Activated naive CD4-positive, alpha-beta T cell treated with anti-CD3 and anti-CD28 coated beads for 36 hours (primary cell): ENCODE measurements at places on chromosomes 12 and 14. TPM values are rescaled to one million over a fixed set of nuclear protein-coding genes. Genes with fewer than 3 reads are reported as not detected.

DNA sequence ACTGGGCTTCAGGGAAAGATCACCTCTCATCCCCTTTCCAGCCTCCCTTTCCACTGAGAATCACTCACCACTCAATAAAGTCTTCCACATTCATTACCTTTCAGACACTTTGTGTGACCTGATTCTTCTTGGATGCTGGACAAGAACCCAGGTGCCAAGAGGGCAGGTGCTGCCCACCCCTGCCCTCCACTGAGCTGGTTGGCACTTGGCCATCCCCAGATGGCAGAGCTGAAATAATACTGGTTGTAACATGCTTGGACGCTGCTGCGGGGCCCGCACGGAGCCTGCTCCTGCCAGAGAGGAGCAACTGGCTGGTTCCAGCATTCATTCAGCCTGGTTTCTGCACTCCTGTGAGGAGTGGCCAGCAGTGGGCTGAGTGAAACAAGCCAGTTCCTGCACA lies 386.7 kb upstream of the CCDC196 start:
- H3K27ac ChIP-seq: no peak overlapping the region
- H3K27me3 ChIP-seq: no peaks in the 10 kb centered on the region
- DNase-seq: no peak
- H3K4me1 ChIP-seq: no peaks in the 10 kb centered on the region
- no peak overlapping the region for H3K4me3 ChIP-seq

GRCh38 chr14:39036760-39037159 lies 66.3 kb downstream of the SEC23A start:
- peaks cover 20% of the 10 kb centered on the region for H3K36me3 ChIP-seq
- peaks cover 3% of the 10 kb centered on the region for H3K4me1 ChIP-seq
- no peak overlapping the region for H3K4me3 ChIP-seq
- no peak overlapping the region for H3K27ac ChIP-seq
- no peak for DNase-seq
- no peaks in the 10 kb centered on the region for H3K27me3 ChIP-seq

DNA sequence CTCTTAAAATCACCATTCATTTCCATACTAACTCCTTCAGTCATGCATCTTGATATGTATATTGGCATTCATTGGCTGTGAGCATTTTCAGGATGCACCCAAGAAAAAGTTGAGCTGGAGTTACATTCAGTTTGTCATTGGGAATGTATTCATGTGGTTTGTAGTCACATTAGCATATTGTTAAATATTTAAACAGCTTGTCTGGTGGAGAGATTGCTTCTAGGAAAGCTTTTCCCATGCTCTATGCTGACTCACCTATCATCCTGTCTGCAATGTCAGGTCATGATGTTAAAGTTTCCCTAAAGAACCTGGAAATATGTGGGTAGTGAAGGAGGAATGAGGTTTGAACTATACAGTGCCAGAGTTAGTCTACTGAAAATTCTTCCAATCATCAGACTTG lies 583.6 kb downstream of the GALC start:
- no peaks in the 10 kb centered on the region for H3K36me3 ChIP-seq
- H3K27ac ChIP-seq: no peak overlapping the region
- no peaks in the 10 kb centered on the region for H3K4me1 ChIP-seq

GRCh38 chr12:110379197-110379596 lies 24.3 kb downstream of the ANAPC7 start:
- H3K4me1 ChIP-seq: no peaks in the 10 kb centered on the region
- H3K27ac ChIP-seq: no peak overlapping the region
- H3K27me3 ChIP-seq: no peaks in the 10 kb centered on the region
- no peak for DNase-seq

DNA sequence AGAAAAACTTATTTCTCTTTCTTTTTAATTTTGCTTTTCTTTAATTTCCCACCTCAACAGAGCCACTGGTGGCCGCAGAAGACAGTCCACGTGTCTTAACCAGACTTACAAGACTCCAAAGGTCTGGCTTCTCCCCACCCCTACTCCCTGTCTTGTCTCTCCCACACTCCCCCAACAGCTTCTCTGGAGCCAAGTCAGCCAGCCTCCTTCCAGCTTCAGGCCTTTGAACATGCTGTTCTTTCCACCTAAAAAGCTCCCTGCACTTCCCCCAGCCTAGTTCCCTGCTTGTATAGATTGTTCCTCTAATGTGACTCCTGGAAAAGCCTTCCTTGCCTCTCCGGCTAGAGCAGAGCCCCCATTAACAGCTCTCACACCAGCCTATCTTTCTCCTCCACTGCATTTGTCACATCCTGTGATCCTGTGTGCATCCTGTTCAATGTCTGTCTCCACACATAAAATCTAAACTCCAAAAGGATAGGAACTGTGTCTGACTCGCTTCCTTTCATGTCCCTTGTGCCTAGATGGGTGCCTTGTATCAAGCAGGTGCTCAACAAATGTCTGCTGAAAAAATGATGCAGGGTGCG lies 7.8 kb upstream of the DYNLL1 start:
- no peak overlapping the region for H3K27ac ChIP-seq
- H3K27me3 ChIP-seq: no peaks in the 10 kb centered on the region
- no peak for DNase-seq
- H3K4me1 ChIP-seq: no peaks in the 10 kb centered on the region

GRCh38 chr12:51635346-51635745 lies 44.3 kb downstream of the SCN8A start:
- no peak overlapping the region for H3K4me3 ChIP-seq
- DNase-seq: no peak
- H3K4me1 ChIP-seq: no peaks in the 10 kb centered on the region
- H3K27me3 ChIP-seq: no peaks in the 10 kb centered on the region

DNA sequence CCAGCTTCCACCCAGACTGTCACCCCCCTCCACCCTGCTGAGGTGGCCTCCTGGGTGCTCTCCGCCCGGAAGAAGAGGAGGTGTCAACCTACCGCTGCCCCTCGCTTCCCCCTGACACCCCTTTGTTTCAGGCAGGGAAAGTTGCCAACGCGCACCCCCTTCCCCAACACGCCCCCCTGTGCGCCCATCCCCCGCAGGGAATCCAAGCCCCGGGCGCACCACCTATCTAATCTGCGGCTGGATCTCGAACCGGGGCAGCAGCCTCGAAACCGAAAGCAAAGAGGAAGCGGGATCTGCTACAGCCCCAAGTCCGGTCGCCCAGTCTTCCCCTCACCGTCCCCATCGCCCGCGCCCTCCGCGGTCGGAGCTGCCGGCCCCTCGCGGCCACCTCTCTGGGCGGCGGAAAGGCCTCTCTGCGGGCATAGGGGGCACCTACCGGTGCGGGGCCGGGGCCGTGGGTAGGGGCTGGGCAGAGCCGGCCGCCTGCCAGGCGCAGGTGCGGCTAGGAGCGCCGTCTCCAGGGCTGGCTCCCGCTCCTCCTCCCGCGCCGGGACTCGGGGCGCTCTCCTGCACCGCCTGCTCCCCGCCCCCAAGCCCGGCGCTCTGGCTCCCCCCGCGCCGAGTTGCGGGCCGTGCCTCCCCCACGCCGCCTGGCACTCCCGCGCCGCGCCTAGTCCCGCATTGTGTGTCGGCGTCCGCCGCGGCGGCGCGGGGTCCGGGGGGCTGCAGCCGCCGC lies 18.3 kb upstream of the PLEKHH1 start:
- no peak overlapping the region for H3K27ac ChIP-seq
- peak overlapping the region; percentile 75 for H3K4me3 ChIP-seq
- no peaks in the 10 kb centered on the region for H3K36me3 ChIP-seq
- H3K4me1 ChIP-seq: peaks cover 5% of the 10 kb centered on the region
- peak; percentile 23 for DNase-seq

DNA sequence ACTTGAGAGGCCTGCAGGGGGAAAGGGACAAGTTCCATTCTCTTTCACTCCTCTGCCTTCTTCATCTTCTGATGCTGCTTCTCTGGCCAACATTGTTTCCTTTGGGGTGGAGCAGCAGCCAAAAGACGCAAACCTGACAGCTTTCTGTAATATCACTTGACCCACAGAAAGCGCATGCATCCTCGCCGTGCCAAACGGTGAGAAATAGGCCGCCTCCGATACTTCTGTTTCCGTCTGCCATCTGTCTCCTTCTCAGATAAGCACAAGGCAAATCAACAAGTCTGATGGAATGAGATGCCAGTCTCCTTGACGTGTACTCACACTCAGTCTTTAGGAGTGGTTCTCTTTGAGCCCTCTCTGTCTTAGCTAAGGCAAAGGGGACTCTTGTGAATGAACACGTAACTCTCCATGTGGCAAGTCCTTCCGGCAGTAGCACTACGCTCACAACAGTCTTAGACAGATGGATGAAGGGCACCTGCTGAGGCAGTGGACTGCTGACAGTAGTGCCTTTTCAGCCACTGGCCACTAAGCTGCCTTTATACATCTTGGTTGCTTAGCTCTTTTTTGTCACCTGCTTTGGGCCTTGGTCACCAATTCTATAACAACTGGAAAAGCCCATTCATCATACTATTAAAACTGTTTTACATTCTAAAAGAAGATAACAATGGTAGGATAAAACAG lies 214.1 kb downstream of the FBXL14 start:
- no peak for DNase-seq
- no peaks in the 10 kb centered on the region for H3K4me1 ChIP-seq
- no peaks in the 10 kb centered on the region for H3K27me3 ChIP-seq
- H3K36me3 ChIP-seq: peaks cover 8% of the 10 kb centered on the region

Gene GLT1D1
- not detected for total RNA-seq

- H3K4me1 ChIP-seq: peaks cover 2% of the 10 kb centered on the region
- DNase-seq: no peak
- no peak overlapping the region for H3K4me3 ChIP-seq
- H3K27ac ChIP-seq: no peak overlapping the region
These were observed 22.6 kb upstream of the SLC10A1 start for GRCh38 chr14:69819607-69820006.

- H3K27me3 ChIP-seq: no peaks in the 10 kb centered on the region
- H3K4me3 ChIP-seq: peak overlapping the region; percentile 81
- no peak for DNase-seq
- peak overlapping the region; percentile 46 for H3K27ac ChIP-seq
- H3K4me1 ChIP-seq: peaks cover 60% of the 10 kb centered on the region
- H3K36me3 ChIP-seq: peaks cover 11% of the 10 kb centered on the region
These were observed 1.2 kb upstream of the ARL6IP4 start for GRCh38 chr12:122979001-122979907.

Gene CLMN
- total RNA-seq: 1.9 TPM

Gene IGFBP6
- total RNA-seq: 6.4 TPM

Gene IFNG-AS1
- total RNA-seq: 1.2 TPM

Gene SLC2A3
- 394 TPM for total RNA-seq

DNA sequence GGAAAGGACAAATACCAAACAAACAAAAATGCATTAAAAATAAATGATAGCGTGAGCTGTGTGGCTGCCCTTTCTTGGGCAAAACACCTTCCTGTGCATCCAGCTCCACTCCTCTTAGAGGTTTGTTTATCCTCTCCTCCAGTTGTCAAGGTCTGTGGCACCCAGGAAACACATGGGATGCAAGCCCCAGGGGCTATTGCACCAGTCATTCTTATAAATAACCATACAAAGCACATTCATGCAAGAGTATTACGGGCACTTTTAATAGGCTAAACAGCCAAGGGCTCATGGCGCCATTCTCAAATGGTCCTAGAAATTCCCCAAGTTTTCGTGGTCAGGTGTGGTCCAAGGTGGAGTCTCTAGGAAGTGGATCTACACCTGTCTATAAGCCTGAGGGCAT lies 257.0 kb downstream of the DPF3 start:
- no peaks in the 10 kb centered on the region for H3K4me1 ChIP-seq
- H3K27me3 ChIP-seq: no peaks in the 10 kb centered on the region
- no peak overlapping the region for H3K4me3 ChIP-seq
- no peak for DNase-seq
- H3K27ac ChIP-seq: no peak overlapping the region
